ENCODE measurements at places on chromosomes 3 and 15.

DNA sequence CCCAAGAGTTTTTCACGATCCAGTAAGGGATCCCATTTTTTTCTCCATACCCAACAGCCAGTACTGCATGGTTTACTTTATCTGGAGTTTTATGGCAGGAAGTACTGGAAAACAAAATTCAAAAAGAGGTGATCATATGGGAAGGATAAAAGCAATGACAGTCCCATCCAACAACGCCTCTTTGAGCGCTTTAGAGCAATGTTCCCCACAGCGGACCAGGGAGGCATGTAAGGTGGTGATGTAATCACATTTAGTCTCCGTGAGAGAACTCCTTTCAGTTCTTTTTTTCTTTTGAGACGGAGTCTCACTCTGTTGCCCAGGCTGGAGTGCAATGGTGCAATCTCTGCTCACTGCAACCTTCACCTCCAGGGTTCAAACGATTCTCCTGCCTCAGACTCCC lies 21.8 kb downstream of the CTSH start:
- no peak for DNase-seq

DNA sequence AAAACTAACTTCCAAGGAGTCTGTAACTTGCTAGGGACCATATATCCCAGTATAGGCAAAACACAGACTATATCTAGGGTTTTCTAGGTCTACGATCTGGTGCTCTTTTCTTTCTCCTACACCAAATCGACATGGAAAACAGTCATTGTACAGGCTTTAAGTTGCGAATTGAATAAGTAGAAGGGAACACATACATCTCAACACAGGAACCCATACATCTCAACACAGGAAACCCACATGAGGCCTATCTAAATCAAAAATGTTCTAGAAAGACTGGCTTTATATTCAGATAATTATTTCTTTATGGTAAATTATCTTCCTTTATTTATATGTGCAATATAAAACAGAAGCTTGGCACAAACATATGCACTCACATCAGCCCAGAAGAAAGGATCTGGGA lies 126.6 kb downstream of the ADAM10 start:
- no peak for DNase-seq

GRCh38 chr15:59266028-59266427 lies 59.4 kb downstream of the LDHAL6B start:
- DNase-seq, result no peak

GRCh38 chr3:113721636-113722035 lies 24.4 kb downstream of the NAA50 start:
- DNase-seq, result no peak

- no peak for DNase-seq
Observed at GRCh38 chr15:55357774-55358173, 38.8 kb downstream of the PIGB start.

GRCh38 chr15:63895787-63896218 lies 62.1 kb upstream of the HERC1 start:
- no peak for DNase-seq

GRCh38 chr3:183328823-183329222 lies 75.8 kb downstream of the B3GNT5 start:
- DNase-seq, result no peak

DNA sequence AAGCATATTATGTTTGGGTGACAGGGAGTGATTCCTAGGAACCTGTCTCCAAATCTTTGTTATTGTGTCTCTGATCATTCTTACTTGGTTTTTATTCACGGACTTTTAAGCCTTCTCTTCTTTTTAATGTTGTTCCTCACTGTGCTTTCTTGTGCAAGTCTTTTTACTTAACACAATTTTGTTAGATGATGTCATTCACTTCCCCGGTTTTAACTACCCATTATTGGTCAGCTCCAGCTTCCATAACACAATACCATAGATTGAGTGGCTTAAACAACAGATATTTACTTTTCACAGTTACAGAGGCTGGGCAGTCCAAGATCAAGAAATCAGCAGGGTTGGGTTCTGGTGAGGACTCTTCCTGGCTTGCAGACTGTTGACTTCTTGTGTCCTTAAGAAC lies 436.3 kb upstream of the CBLB start:
- DNase-seq, result no peak

DNA sequence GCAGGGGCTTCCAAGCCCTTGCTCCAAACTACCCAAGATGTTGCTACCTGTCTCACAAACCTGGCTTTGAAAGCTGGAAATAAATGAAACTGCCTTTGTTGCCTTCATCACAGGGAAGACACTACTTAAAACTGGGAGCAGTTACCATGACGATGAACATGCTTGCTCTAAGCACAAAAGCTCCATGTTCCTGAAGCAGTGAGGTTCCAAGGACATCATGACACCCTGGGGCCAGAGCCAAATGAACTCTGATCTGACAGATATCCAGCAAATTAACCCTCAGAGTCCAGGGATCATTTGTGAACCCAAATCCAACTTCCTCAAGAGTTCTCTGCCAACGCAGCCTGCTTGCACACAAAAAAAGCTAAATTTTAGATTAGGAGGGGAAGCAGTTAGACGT lies 10.7 kb downstream of the TRAIP start:
- no peak for DNase-seq

DNA sequence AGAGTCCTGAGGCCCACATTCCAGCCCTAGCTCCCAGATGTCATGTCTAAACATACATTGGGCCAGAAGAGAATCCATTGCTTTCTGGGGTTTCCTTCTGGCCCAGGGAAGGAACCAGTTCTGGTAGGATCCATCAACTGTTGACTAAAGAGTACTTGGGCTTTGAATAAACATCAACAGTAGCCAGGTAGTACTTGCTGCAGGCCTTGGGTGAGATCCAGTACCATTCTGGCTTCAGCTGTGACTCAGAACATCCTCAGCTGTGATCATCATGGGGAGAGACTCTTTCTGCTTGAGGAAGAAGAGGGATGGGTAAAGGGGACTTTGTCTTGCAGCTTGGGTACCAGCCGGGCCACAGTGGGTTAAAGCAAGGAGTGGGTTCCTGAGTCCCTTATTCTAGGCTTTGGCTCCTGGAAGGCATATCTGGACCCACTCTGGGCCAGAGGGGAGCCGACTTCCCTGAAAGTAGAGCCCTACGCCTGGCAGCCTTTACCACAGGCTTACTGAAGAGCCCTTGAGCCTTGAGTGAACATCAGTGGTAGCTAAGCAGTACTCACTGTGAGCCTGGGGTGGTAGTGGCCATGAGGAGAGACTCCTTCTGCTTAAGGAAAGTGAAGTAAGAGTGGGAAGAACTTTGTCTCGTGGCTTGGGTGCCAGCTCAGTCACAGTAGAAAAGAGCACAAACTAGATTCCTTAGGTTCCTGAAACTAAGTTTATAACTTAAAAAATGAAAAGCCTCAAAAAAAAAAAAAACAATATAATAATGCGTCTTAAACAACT lies 128.3 kb downstream of the GOLIM4 start:
- DNase-seq, result no peak

- no peak for DNase-seq
Observed at GRCh38 chr3:32278714-32279113, 40.2 kb downstream of the CMTM8 start.

DNA sequence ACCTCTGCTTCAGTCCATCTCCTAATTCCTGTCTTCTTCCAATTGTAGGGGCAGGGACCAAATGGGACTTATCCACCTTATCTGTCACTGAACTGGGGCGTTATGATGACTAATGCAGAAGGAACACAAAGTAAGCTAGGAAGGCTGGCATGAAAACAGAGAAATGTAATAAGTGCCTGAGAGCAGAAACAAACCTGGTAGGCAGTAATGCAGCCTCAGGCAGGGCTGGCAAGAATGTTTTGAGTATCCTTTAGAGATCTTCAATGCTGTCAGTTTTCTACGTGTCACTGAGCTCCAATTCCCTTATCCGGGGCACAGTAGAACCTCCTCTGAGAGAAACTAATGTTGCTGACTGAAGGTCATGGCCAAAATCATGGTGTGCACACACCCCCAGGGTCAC lies 246.2 kb upstream of the TBL1XR1 start:
- no peak for DNase-seq

DNA sequence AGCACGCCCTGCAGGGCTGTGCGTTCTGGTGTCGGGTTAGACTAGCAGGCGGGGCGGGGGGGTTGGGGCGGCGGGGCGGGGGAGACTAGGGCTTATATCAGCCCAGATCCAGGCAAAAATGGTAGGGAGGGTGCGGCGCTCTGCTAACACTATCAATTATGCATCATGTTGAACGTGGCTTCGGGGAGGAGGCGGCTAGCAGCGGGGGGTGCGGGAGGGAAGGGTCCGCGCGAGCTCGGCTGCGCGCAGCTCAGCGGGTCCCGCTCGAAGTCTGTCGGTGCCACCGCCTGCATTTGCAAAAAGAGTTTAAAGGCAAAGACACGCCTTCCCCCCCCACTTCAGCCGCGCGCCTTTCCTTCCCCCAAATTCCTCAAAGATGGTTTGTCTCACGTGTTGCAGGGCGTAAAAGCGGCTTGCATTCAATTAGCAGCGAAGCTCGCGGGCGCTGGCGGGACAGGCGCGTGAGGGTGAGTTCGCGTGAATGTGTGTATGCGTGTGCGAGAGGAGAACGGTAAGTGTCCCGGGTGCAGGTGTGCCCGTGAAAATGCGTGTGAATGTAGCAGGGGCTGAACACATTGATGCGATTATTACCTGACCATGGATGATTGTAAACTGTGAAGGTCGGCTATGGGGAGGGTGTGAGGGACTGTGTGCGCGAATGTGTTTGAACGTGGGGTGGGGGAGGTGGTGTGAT lies at the start of gene ISLR2:
TSS of gene ISLR2 (plus strand) at position 432 of the 694 bp plus-strand sequence. CDS start 2,169 bp downstream, outside the sequence.
- DNase-seq, result peak; percentile 64

GRCh38 chr3:55873523-55874254 lies 386.6 kb upstream of the WNT5A start:
- DNase-seq, result no peak

DNA sequence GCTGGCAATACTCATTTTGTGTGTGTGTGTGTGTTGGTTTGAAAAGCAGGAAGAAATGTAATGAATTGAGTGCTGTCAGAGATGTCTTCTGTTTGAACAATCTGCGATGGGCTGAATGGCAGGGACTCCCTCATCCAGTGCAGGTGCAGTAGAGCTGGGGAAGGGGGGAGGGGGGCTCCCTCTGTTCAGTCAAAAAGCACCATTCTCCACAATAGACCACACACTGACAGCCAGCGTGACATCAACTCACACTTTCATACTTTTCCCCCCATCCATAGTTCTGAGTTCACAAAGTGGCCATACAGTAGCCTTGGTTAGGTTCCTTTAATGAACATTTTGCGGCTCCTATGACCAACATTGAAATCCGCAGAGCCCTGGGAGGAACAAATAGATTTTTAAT lies 10.4 kb downstream of the SOX2 start:
- DNase-seq, result no peak

DNA sequence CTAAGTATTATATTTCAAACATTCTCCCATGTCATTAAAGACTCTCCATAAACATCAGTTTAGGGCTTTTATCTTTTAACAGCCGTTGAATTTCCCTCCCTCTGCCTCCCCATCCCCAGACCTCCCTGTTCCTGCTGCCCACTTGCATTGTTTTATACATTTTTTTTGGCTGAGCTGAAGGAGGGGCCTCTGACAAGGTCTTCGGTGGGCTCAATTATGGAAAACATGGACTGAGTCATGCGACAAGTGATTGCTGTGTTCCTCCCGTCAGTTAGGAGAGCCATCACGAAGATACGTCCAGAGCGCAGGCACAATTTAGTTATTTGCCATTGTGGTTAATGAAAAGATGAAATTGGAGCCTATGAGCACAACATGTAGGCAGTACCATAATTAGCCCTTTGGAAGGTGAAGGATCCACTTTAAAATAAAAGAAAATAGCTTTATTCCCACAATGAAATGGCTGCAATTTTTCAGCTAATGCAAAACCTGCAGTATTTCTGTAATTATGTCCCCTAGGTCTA lies 12.0 kb upstream of the NMNAT3 start:
- DNase-seq, result no peak

DNA sequence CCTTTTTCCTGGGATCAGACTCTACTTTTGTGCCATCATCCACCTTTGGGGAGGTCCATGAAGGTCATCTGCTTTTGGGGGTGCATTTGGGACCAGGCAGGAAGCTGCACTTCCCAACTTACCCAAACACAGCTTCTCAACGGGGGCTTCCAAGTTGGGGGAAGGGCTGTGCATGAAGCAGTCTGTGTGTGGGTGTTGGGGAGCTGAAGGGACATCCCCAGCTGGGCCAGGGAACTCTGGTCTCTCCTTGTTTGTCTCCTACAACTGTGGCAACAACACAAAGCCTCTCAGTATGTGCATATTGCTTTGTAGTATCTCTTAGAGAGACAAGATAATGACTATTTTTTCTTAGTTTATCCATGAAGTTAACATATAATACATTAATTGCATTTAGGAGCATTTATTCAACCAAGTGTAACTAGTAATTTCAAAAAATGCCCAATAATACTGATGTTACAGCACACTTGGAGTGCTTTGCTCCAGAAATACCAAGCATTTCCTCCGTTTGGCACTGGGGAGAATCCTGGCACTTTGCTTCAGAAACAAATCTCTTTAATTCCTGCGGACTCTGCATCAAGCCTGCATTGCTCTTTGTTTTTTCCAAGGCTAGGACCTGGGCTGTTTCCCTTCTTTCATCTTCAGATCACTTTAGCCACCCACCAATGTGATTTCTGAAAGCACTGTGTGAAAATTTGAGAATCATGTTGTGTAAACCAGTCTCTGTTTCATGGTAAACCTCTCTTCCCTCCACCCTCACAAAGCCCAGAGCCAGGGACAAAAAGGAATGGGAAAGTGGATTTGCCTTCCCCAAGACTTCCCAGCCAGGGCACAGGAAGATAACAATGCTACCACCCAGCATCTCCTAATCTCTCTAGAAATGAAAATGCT lies 126.2 kb upstream of the PFN2 start:
- no peak for DNase-seq

GRCh38 chr15:101024706-101025500 lies 105.7 kb downstream of the LRRK1 start:
- DNase-seq, result peak; percentile 18

DNA sequence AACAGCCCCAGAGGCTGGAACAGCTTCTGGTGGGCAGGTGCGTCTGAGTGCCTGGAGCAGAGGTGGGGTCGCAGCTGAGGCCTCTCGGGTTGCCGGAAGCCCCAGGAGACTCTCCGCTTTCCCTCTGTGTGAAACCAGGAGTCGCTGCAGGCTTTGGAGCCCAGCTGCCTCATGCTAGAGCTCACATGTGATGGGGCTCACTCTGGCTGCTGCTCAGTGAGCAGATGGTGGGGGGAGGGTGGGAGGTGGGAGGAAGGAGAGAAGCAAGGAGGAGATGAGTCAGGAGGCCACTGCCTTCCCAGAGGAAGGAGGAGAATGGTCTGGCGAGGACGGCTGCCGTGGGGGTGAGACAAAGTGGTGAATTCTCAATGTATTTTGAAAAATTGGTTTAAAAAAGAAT lies 290.1 kb upstream of the CHRNA7 start:
- no peak for DNase-seq

- no peak for DNase-seq
Observed at GRCh38 chr3:50203113-50203808, 1.8 kb upstream of the SLC38A3 start.

DNA sequence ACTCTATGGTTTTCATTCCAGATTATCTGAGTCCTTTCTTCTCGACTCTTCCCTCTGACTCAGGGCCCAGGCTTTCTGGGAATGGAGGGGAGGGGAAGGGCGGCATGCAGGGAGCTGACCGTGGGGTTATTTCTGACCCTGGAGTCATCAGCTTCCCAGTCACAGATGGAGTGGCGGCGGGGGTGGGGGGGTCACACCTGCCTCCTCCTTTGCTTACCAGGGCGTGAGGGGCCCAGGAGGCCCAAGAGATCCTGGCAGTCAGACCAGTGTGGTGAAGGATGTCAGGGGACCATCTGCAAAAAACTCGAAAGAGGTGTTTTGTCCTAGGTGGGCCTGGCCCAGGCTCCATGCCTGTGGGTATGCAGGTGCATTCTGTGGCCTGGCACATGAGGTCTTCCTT lies 996 bp upstream of the XIRP1 start:
- DNase-seq, result peak; percentile 49
